Fibroblast of villous mesenchyme (primary cell): ENCODE measurements at places on chromosomes 16 and 17.
A peak's percentile ranks its signal among the peaks of the same experiment; 100 is the strongest.

- peak; percentile 97 for DNase-seq
Observed at GRCh38 chr16:66872943-66873684, 7.2 kb upstream of the PDP2 start.

- no peak for DNase-seq
Observed at GRCh38 chr16:65671071-65671470, 549.2 kb upstream of the CDH11 start.

DNA sequence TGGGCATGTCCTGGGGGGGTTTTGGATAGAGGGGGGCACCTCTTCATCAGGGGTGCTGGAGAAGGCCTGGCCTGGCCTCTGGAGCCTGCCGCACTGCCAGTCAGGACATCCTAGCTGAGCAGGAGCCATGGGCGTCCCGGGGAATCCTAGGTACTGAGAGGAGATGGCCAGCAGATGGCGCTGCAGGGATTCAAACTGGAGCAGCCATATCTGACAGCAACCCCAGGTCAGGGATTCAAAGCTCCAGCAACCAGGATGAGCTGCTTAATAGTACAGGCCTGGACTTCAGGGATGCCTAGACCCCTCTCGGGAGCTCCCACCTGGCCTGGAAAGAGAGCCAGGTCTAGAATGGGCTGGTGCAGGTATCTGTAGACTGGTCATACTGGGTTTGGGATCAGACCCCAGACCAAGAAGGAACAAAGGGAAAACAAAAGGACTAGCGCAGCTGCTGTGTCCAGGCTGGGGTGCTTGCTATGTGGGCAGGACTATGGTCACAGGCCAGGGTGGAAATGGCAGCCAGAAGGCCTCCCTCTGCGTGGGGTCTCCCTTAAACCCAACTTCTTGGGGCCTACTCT is 306.9 kb upstream of the RBFOX1 start:
- DNase-seq: no peak

- no peak for DNase-seq
Observed at GRCh38 chr16:50902457-50902856, 160.6 kb downstream of the CYLD start.
